Activated T-helper 1 cell treated with anti-CD3 and anti-CD28 coated beads, Interleukin-2, amount 50 U/mL, for 16 hours (primary cell): ENCODE measurements at places on chromosomes 7 and 10.

- no peak for DNase-seq
Observed at GRCh38 chr10:107422681-107423080, 258.2 kb upstream of the SORCS1 start.

DNA sequence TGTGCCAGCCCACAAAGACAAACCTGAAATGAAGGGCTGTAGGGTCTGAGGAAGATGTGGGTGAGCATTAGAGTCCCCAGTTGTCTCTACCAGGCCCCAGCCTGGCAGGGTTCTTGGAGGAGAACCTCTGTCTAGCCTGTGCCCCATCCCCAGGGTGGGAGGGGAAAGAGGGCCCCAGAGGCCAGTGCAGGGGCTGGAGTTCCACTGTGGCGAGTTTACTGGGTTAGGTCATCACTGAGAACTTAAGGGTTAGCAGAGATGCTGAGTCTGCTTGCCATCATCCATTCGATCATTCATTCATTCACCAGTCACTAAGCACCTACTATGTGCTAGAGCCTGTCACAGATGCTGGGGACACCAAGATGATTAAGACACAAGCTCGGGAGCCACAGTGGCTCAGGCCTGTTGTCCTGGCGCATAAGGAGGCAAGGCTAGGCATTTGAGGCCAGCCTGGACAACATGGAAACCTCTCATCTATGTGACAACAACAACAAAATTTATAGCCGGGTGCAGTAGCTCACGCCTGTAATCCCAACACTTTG, 2.6 kb downstream of the ANKRD2 start:
- no peak for DNase-seq

GRCh38 chr10:34701194-34701593, 113.9 kb downstream of the PARD3 start:
- no peak for DNase-seq

DNA sequence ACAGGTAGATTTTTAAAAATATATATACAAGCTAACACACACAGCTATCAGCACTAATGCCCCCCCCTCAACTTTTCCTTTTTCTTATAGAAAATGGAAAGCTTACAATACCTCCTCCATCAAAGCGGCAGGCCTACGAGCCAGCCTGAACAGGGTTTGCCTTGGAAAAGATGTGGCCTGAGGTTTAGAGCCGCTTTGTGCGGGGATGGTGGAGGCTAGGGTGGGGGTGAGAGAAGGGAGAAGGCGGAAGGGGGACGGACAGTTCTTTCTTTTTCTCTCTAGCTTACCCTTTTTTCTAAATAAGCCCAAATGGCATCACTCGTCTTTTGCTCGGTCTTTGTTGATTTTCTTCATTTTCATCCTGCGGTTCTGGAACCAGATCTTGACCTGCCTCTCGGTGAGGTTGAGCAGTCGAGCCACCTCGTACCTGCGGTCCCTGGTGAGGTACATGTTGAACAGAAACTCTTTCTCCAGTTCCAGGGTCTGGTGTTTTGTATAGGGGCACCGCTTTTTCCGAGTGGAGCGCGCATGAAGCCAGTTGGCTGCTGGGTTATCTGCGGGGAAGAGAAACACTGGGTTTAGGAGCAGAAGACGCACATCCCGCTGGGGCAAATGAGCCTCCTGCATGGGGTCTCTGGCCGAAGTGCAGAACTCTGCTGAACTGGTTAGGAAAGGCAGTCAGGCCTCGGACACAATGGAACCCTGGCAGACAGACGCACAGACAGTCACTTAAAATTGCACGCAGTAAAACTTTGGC, 1.9 kb downstream of the HOXA9 start:
- no peak for DNase-seq

DNA sequence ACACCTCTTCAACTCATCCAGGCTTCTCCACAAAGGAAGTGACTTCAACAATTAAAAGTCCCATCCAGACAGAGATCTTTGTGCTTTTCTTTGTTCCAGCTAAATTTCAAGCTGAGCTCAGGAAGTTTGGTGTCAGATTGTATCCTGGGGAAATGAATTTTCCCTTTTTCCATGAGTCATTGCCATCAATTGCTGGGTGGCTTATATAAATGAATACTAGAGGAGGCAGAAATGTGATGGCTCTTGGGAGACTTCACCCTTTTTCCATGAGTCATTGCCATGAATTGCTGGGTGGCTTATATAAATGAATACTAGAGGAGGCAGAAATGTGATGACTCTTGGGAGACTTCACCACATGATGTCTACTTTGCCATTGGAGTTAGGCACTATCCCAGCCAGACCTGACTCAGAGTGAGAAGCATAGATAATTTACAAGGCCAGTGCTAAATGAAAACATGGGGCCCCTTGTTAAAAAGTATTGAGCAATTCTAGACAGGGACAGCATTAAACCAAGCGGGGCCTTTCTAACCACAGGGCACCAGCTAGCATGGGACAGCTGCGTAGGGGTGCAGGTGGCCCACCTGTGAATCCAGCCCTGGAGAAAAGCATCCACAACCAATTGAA, 339.2 kb upstream of the PODXL start:
- DNase-seq = no peak

DNA sequence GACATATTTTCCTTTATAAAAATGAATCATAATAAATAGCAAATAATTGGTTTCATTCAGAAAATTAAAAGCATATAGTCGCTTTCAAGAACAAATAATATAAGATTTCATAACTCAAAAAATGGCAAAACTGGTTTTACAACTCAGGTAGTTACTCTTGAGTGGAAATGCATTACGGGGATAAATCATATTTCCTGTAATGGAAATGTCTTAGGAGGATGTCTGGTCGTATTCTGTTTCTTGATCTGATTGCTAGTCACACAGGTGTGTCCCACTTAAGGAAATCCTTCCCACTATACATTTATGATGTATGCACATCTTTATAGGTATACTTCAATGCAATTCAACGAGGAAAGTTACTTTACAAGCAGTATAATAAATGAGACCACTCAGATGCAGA, 20.7 kb downstream of the NRAP start:
- no peak for DNase-seq

DNA sequence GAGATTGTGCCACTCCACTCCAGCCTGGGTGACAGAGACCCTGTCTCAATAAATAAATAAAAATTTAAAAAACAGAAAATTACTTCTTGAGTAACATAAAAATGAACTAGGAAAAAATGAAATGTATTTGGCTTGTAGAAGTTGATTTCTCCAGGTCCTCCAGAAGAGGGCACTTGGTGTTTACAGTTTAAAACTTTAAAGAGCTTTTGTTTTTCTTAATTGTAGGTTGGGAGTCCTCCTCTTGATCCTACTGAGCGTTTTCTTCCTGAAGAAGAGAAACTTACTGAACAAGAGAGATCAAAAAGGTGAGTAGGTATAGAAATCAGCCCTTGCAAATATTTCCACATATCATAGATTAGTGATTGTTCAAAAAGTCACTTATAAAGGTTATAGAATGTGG, 16.2 kb downstream of the KIFBP start:
- no peak for DNase-seq

GRCh38 chr7:116353647-116354046, 143.3 kb downstream of the TES start:
- no peak for DNase-seq

DNA sequence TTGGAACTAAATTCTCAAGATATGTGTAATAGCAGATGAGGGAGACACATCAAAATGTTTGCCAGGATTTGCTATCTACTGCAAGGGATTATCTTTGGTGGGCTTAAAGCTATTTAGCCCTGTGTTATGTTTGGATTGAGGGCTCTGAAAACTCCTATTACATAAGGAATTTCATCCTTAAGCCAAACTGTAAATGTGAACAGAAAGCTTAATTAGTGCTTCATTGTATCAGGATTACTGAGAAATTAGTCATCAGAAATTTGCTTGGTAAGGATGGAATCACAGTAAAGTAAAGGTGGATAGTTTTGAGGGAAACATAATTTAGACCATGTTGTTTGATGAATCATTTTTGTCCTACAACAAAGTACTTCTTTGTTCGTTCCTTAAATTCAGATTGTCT, 8.3 kb downstream of the ANKRD7 start:
- no peak for DNase-seq

- no peak for DNase-seq
Observed at GRCh38 chr10:96152437-96152836, 22.3 kb downstream of the ZNF518A start.

DNA sequence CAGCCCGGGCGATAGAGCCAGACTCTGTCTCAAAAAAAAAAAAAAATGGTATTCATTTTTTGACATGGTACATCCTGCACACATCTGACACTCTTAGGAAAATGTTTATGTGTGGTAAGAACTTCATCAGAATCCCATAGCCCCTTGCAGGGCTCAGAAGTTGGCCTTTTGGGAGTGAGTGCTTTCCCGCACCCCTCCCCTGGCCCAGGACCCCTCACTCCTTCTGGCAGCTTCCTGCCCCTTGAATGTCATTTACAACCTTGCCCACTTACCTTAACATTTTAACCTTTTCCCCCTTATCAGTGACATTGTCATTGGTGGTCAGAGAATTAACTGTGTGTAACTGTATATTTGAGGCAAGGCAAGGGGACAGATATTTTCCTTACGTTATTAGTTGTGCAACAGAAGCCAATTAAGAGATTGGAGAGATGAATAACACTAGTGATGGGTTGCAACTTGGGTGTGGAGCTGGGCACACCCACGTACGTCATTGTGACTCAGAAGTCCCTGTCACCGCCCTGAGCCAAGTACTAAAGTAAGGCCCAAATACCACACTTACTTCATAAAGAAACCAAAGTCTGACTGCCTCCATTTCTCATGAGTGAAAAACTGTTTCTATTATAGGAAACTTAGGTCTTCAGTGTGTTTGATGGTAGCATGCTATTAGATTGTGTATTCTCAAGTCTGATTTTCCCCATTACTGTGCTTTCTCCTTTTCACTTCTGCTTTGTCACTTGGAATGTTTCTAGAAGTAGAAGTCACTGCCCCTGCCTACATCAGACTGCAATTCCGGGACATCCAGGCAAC, 31.6 kb downstream of the OGDH start:
- DNase-seq = peak; percentile 42

GRCh38 chr7:69668339-69668870, 70.1 kb downstream of the AUTS2 start:
- no peak for DNase-seq

GRCh38 chr7:79291498-79291865, 162.0 kb downstream of the MAGI2 start:
- DNase-seq = no peak

DNA sequence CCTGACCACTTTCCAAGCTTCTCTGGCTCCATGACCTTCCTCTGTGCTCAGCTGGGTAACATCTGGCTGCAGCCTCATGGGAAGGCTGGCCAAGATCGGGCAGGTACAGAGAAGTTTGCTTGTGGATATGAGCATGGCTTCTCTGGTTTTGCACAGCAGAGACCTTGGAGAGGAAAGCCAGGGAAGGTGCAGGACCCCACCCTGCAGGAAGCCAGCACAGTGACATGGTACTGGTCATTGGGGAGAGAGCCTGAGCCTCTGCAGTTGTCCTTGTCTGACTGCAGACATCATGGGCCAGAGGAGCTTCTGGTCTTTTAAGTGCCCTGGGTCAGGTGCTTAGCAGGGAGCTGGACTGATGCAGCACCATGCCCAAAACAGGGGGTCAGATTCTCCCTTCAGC, 70.6 kb upstream of the LEP start:
- no peak for DNase-seq

GRCh38 chr7:47931005-47932004, 17.0 kb downstream of the PKD1L1 start:
- DNase-seq = no peak

- no peak for DNase-seq
Observed at GRCh38 chr7:133300811-133301210, 47.9 kb downstream of the EXOC4 start.

- no peak for DNase-seq
Observed at GRCh38 chr10:33347211-33347610, 12.7 kb upstream of the NRP1 start.

DNA sequence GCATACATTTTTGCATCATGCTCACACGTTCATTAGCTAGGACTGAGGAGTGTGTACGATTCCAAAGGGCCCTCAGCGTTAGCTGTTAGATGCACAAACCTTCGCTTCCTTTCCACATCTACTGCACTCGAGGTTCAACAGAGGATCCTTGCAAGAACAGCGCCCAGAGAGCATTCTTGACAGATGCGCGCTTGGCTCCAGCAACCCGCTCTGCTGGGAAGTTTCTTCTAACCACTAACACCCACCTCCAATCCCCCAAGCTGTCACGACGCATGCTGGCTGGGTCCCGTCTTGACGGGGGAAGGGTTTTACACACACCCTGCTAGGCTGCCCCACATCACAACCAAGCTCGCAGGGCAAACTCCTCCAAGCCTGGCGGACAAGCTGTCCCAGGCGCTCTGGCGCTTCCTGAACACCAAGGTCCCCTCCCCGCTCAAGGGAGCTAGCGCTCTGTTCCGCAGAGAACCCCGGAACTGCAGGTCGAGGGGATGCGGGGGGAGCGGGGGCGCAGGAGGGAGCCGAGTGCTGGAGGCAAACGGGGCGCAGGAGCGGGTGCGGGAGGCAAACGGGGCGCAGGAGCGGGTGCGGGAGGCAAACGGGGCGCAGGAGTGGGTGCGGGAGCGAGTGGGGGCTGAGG, 653 bp upstream of the ADRB1 start:
- DNase-seq = no peak

- DNase-seq = no peak
Observed at GRCh38 chr10:120861178-120861855, 10.2 kb downstream of the WDR11 start.

DNA sequence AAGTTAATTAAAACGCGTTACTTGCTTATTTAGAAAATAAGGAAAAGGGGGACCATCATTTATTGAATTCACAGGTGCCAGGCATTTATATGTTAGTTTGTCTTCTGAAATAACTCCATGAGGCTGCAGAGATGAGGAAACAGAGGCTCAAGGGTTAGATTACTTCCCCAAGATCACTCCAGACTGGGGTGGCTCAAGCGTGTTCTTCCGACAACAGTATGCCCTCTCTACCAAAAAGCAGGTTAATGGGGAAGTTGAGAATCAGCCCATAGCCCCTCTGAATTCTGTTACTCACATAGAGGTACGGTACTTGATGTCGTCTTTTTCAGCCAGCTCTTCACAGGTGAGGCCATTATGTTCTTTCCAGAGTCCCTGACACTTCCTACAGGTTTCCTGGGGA, 129.3 kb downstream of the RNF216 start:
- DNase-seq = no peak

GRCh38 chr10:26970667-26971066, 109.9 kb upstream of the ABI1 start:
- no peak for DNase-seq

- DNase-seq = no peak
Observed at GRCh38 chr10:43076311-43076875, 476 bp upstream of the RET start.

DNA sequence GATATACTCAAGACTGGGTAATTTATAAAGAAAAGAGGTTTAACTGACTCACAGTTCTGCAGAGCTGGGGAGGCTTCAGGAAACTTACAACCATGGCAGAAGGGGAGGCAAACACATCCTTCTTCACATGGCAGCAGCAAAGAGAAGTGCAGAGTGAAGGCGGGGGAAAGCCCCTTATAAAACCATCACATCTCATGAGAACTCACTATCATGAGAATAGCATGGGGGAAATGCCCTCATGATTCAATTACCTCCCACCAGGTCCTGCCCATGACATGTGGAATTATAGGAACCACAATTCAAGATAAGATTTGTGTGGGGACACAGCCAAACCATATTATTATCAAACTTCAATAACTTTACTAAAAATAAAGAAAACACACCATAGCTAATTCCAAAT, 30.4 kb upstream of the JAZF1 start:
- no peak for DNase-seq

- no peak for DNase-seq
Observed at GRCh38 chr7:148787571-148788295, 89.0 kb downstream of the CUL1 start.

GRCh38 chr7:94088560-94088959, 84.4 kb upstream of the BET1 start:
- DNase-seq = no peak
